Activated CD4-positive, alpha-beta memory T cell treated with anti-CD3 and anti-CD28 coated beads for 36 hours (primary cell): ENCODE measurements at places on chromosomes 1 and 21. TPM values are rescaled to one million over a fixed set of nuclear protein-coding genes. Genes with fewer than 3 reads are reported as not detected.

Gene ABCA4
- not detected for total RNA-seq

Gene UBE2Q1
- 82.5 TPM for total RNA-seq

- DNase-seq, result no peak
These were observed 59.3 kb downstream of the MDM4 start for GRCh38 chr1:204575221-204576190.

GRCh38 chr1:157820299-157820698 is 379 bp upstream of the FCRL1 start:
- no peak for DNase-seq

DNA sequence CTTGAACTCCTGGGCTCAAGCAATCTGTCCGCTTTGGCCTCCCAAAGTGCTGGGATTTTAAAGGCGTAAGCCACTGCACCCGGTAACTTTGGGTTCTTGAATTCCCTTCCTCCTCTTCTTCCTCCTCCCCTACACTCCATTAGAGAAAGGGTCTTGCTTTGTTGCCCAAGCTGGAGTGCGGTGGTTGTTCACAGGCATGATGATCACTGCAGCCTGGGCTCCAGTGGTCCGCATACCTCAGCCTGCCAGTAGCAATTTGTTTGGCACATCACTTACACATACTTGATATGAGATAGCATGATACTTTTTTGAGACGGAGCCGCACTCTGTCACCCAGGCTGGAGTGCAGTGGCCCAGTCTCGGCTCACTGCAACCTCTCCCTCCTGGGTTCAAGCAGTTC is 2.2 kb downstream of the DEGS1 start:
- no peak for DNase-seq

DNA sequence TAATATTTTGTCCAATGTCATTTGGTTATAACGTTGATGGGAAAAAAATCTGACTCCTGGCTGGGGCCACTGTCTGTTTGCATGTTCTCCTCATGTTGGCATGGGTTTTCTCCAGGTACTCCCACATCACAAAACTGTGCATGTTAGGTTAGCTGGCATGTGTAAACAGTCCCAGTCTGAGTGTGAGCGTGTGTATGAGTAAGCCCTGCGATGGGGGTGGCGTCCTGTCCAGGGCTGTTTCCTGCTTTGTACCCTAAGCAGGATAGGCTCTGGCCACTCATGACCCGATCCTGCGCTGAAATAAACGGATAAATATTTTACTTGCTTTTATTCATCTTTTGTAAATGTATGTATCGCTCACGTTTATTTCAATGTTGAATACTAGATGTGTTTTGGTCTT is 13.5 kb downstream of the EFCAB14 start:
- DNase-seq, result no peak

DNA sequence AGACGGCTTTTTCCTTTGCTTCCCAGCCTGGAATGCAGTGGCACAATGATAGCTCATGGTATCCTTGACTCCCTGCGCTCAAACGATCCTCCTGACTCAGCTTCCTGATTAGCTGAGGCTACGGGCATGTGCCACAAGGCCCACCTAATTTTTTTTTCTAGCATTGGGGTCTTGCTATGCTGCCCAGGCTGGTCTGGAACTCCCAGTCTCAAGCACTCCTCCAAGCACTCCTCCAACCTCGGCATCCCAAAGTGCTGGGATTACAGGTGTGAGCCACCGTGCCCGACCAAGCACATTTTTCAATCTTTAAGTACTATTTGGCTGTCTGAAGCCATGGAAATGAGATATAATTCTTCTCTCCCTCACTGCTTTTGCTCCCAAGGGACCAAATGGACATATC is 58.7 kb downstream of the MAB21L3 start:
- no peak for DNase-seq

GRCh38 chr1:95582191-95582590 is 348.2 kb downstream of the RWDD3 start:
- no peak for DNase-seq

GRCh38 chr1:208381481-208381880 is 137.3 kb upstream of the PLXNA2 start:
- DNase-seq, result no peak

- DNase-seq, result no peak
These were observed 7.3 kb downstream of the SCYL3 start for GRCh38 chr1:169886422-169886821.

- no peak for DNase-seq
These were observed 10.4 kb upstream of the GJA8 start for GRCh38 chr1:147892216-147892615.

Gene DTL
- total RNA-seq, result 88.2 TPM

Gene CNN3
- total RNA-seq, result 3.9 TPM

GRCh38 chr1:76705560-76705959 is 161.7 kb upstream of the ST6GALNAC5 start:
- DNase-seq, result no peak

DNA sequence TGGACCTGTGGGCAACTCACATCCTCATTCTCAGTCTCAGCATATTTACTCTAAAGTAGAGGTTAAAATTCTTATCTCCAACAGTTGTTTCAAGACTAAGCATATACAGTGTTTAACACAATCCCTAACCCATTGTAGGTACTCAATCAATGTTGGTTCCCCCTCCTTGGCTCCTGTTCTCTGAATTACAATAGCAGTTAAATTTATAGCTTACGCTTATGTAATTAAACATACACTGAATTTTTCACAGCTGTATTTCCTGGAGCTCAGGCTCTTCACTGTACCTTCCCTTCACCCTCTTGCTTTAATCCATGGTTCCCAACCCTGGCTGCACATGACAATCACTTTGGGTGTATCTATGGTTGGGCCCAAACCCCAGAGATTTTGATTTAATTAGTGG is 89.4 kb downstream of the LPAR3 start:
- DNase-seq, result no peak
